ENCODE measurements at places on chromosomes 1 and 21.

- no peak for DNase-seq
Observed at GRCh38 chr21:15241997-15242736, 177.4 kb upstream of the NRIP1 start.

DNA sequence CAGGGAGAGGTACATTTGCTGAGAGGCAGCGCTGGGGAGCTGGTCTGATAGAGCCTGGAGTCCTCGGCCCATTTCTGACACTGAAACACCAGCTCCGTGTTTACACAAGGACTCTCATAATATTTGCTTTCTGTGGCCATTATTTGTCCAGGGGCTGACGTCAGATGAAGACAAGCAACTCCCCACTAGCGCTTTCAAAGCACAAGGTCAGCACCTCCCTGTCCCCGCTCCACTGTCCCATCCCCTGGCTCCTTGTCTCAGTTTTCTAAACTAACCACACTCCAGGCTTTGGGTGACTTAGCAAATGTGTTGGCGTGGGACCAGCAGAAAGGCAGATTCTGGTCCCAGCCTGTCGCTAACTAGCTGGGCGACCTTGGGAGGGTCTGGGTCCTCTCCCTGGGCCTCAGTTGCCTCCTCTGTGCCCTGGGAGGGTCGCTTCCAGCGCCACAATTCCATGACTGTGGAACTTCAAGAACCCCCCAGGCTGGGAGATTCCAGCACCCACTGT is 37.4 kb upstream of the ZBTB40 start:
- no peak for DNase-seq

DNA sequence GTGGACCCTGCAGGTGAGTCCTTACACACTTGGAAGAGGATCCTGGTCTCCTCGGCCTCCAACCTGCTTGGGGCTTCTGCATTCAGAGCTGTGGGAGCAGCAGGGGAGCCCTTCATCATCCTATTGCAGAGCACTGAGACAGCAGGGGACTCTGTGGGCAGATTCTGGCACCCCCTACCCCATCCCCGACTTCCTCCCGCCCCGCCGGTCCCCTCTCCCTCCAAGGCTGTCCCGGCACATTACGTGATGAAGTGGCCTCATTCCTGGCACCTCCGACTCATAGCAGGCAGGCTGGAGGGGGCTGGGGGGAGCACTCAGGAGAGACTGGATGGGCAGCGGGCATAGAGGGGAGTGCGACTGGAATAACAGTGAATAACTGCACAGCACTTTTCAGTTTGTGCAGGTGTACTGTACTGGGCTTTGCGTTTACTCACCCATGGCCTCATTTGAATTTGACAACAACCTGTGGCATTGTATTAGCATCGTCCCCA is 394.1 kb downstream of the MATN1 start:
- no peak for DNase-seq

DNA sequence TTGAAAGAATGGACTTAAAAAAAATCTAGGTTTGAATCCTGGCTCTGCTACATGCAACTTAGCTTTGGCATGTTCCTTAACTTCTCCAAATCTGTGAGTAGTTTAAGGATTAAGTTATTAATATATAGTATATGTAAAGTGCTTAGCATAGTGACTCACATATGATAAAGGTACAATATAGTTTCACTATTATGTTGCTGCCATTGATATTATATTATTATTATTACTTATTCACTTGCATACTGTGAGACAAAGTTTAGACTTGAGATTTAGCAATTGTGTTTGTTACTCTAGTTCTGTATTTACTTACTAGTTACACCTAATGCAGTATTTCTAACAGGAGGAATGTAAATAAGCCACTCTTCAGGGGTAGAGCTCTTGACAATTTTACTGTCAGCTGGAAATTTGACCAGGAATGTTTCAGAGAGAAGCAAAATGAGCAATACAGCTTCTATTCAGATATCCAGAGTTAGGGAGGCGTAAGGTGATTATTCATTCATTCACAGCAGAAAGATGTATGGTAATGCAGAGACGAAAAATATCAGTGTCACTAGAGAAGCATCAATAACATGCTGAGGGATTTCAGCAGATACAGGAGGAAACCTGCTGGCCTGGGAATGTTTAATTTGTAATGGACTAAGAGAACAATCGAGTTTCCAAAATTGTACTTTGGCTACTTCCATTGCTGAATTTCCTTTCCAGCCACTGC is 25.5 kb downstream of the RGS7 start:
- no peak for DNase-seq

DNA sequence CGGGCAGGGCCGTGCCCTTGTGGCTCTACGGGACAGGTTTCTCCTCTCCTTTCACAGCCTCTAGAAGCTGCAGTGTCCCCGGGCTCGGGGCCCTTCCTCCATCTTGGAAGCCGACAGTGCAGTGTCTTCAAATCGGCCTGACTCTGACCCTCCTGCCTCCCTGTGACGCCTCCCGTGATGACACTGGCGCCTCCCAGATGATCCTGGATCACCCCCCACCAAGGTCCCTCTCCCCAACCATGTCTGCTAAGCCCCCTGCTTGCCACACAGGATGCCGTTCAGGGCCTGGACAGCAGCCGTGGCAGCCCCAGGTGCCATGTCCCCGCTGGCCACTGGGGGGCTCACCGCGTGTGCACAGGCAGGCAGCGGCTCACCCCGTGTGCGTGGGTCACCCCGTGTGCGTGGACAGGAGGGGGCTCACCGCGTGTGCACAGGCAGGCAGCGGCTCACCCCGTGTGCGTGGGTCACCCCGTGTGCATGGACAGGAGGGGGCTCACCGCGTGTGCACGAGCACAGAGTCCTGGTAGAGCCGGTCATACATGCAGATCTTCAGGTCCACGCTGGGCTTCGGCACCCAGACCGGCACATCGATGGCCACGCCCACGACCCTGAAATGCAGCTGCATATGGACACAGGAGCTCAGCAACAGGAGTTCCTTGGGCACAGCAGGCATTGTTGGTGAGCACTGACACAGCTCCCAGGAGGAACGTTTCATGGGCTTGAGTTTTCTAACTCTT is 24.9 kb upstream of the TMEM52 start:
- DNase-seq = peak; percentile 19

DNA sequence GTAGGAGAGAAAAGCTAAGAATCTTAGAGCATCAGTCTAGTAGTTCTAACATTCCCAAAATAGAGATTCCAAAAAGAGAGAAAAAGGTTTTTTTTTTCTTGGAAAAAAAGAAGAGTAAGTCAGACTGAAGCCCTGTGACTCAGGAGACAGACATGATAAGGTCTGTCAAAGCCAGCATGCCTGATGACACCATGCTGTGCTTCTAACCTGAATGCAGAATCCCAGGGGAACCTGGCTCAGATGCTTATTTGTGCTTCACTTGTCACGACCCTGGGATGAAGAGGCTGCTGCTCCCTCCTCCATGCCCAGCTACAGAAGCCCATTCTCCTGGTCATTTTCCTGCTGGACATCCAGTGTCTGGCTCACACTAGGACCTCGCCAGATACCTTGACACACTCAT is 44.3 kb downstream of the ERICH3 start:
- DNase-seq = no peak

- no peak for DNase-seq
Observed at GRCh38 chr1:84940481-84940880, 47.5 kb upstream of the LPAR3 start.

DNA sequence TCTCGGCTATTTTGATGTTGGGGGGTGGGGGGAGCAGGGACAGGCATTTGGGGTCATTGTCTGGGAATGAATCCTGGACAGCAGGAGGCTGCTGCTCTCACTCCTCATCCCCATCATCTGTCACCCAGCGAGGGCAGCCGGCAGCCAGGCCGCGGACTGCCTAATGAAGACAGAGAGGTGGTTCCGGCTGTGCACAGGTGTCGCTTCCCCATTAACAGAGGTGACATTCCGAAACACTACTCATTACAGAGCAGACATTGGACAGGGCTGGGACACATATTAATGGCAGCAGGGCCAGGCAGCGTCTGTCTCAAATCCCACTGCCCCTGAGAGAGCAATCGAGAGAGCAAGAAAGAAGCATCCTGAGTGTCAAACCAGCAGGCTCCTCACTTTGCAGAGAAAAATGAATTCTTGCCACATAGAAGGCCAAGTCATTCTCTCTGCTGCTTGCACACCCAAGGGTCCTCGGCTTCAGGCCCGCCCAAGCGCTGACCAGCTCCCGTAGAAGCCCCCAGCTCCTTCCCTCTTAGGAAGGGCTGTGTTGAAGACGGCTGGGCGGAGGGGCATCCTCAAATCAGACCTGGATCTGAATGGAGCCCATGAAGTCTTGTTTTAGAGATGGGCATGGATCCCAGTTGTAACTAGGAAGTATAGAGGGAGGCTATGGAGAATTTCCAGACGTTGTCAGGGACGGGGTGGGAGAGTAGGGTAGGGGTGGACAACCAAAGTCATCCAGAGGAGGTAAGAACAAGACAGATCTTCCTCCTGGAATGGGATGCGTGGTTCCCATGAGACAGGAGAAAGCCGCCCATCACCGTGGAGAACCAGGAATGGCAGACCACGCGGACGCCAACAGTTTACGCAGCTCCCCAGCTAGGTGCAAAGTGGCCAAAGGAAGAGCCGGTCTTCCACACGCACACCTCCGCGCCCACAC is 8.2 kb upstream of the LEMD1 start:
- DNase-seq = no peak

GRCh38 chr1:159436469-159436868 is 3.1 kb upstream of the OR10J1 start:
- no peak for DNase-seq

DNA sequence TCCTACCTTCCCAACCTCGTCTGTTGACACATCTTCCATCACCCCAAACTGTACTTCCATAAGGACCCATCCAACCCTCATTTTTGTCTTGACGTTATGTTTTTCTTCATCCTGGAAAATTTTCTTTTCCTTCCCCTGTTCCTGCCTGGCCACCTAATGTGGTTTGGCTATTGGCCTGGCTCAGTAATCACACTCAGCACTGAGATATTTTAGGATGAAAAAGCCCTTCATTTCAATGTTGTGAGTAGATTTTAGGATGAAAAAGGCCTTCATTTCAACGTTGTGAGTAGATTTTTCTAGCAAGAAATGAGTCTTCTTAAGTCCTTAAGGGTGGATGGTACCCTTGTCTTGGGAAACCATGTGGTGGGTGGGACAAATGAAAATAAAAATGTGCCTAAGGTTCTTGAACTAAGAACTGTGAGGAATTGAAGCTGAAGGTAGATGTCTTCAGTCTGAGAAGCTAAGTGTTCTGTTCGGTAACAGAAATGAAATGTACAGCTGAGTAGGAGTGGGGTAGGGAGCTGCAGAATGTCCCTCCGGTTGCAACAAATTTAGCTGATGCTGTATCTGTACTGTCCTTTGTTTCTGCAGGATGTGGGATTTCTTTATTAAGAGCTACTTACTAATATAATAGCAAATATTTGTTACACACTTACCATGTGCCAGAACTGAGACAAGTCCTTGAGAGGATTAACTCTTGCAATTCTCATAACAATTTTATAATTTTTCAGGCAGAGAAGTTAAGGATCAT is 36.1 kb downstream of the DNTTIP2 start:
- no peak for DNase-seq

DNA sequence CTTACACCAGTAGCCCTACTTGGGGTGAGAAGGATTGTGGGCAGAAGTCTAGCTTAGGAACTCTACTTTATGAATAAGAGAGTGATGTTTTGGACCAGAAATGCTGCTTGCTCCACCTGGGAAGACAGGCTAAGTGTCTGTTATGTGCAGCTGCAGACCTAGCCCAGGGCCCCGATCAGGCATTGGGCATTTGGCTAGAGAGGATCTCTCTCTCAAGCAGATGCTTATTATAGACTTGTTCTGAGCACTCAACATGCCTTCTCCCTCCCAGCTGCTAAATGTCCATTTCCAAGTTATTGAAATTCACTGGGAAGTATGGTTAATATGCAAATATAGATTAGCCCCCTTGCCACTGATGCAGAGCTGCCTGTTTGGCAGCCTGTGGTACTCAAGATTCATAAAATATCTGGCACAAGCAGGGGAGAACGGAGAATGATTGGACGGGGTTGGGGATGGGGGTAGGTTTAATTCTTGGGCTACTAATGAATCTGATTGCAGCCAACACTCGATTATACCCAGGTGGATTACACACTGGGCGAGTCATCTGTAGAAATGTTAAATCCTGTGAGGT is 115.9 kb downstream of the KCND3 start:
- DNase-seq = no peak

DNA sequence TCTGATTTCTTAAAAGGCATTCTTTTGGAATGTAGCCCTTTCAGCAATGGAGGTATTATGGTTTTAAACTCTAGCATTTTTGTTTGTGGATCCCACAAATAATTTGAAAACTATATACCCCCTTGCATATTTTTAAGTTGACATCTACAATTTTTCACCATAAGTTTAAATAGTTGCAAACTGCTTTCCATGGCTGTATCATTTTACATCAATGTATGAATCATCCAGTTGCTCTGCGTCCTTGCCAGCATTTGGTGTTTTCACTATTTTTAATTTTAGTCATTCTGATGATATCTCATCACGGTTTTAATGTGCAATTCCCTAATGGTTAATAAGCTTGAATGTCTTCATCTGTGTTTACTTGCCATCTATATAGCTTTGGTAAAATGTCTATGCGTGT is 20.7 kb downstream of the DIPK1A start:
- no peak for DNase-seq

DNA sequence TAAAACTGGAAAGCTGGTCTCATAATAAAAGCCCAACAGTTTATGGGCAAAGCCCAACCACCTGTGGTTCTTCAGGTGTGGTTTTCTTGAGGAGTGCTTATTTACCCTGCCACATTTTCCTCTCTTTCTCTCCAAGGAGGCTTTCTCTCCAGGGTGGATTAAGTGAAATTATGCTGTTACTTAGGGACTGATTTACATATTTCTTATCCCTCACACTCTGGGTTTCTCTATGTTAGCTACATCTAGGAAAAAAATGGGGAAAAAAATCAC is 4.8 kb downstream of the TBX19 start:
- no peak for DNase-seq

DNA sequence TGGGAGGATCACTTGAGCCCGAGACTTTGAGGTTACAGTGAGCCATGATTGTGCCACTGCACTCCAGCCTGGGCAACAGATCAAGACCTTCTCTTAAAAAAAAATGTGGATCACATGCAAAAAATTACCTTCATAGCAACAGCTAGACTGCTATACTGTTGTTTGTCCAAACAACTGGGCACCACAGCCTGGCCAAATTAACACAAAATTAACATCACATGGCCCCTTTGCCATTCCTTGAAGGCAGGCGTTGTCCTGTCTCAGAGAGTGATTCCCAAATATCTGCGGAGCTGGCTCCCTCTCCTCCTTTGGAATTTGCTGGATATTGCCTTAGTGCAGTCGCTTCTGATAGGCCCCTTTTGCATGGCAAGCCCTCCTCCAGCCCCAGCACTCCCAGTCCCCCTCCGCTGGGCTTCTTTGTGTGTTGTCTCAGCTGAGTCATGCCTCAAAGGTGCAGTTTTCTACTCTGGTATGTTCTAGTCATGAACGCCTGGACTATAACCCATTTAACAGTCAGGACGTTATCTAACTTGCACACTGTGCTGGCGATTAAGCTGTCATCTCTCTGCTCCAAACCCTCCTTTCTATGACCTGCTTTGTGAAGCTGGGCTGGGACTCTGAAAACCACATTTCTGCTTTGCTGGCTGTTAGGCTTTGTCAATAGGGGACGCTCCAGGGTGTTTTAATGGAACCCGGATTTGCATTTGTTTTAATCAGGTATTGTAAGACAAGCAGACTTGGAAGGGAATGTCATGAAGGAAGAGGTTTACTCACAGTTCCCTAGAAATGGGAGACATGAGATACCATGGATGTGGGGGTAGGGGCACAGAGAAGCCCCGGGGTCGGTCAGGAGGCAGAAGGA is 20.1 kb upstream of the HPCAL4 start:
- no peak for DNase-seq

GRCh38 chr1:52913537-52913936 is 8.0 kb downstream of the ECHDC2 start:
- no peak for DNase-seq
